ENCODE measurements at places on chromosomes 12 and 14.

- DNase-seq: no peak
These were observed 120.7 kb upstream of the TMTC2 start for GRCh38 chr12:82565966-82566365.

- no peak for DNase-seq
These were observed 148.5 kb downstream of the PLCZ1 start for GRCh38 chr12:18589316-18589715.

DNA sequence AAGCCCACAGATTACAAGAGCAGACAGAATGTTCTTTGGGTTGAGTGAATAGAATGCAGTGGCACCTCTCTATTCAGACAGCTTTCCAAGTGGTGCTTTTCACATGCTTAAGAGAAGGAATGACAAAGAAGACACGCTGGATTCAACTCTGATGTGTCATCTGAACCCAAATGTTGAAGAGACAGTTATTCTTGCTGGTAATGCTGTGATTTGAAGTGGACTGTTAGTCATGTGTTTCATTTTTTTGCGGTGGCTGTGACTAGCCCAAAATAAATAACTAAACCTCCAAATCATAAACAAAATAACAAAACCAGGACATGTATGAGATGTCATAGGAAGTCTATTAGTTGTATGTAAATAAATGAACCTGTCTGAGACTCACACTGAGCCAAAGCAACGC, 391.8 kb upstream of the PRICKLE1 start:
- no peak for DNase-seq

DNA sequence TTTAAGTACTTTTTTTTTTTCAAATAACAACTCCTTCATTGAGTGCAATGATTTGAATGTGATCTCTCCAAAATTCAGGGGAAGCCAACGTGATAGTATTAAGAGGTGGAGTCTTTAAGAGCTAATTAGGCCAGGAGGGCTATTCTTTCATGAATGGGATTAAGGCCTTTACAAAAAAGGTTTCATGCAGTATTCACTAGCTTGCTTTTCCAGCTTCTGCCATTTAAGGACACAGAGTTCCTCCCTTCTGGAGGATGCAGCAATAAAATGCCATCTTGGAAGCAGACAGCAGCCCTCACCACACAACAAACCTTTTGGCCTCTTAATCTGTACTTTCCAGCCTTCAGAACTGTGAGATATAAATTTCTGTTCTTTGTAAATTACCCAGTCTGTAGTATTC, 586.8 kb upstream of the LMO3 start:
- peak; percentile 58 for DNase-seq

- no peak for DNase-seq
These were observed 926.7 kb downstream of the DIO2 start for GRCh38 chr14:79284621-79285020.

DNA sequence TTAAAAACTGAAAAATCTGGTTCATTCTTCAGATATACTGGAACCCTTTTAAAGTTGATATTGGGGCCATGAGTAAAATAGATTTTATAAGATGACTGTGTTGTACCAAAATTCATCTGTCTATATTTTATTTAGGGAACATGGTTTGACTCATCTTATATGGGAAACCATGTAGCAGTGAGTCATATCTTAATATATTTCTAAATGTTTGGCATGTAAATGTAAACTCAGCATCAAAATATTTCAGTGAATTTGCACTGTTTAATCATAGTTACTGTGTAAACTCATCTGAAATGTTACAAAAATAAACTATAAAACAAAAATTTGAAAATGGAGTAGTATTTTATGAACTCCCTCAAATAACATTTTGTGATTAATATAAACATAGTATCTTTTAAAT, 14.2 kb downstream of the PTGER2 start:
- no peak for DNase-seq

- no peak for DNase-seq
These were observed 89.1 kb upstream of the CPSF6 start for GRCh38 chr12:69150083-69150795.

DNA sequence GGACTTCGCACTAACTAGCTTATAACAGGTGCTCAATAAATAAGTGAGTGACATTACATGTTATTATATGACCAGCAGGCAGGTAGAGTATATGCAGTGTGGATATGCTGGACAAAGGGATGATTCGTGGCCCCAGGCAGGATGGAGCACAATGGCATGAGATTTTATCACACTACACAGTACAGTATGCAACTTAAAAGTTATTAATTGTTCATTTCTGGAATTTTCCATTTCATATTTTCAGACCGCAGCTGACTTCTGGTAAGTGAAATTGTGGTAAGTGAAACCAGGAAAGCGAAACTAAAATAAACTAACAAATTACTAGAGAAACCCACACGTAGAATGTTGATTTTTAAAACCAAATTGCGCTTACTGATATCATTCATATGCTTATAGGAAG, 3.3 kb downstream of the PARP11 start:
- no peak for DNase-seq

DNA sequence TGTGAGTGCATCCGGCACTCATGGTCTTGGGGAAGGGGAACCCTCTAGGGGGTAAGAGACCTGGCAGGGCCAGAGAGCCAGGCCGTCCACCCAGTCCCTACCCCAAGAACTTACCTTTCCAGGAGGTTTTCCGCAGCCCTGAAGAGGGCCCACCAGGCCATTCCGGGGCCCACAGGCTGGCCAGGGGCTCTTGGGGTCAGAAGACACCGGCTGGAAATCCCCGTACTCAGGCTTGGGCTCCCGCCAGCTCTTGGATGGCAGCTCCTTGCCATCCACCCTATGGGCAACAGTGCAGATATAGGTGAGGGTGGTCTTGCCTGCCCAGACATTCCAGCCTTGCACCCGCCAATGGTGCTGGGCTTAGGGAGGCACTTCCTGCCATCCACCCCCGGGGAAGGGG, 34.6 kb downstream of the NCKAP5L start:
- no peak for DNase-seq

GRCh38 chr14:77556946-77557345, 58.3 kb upstream of the ISM2 start:
- no peak for DNase-seq

DNA sequence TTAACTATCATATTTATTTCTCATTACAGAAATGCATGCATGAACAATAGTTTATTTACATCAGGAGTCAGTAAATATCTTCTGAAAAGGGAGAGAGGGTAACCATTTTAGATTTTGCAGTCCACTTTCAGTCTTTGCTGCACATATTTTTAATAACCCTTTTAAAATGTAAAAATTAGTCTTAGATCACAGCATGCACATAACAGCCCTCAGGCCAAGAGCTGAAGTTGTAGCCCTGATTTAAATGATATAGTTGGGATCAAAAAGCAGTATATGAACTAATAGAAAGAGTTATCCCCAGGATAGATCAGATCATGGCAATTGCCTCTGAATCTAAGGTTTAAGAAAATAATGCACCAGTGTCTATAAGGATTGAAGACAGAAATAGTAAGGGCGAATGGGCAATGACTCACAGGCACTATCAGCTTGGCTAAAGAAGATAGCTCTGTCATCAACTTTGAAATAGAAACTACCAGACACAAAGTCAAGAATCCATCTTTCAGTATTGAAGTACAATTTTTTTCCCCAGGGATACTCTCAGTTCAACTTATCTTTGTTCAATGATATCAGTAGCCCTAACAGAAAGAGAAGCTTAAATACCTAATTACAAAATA, 13.1 kb upstream of the CLEC7A start:
- DNase-seq: no peak

- DNase-seq: peak; percentile 73
These were observed 21.8 kb upstream of the TMEM132C start for GRCh38 chr12:128245121-128245520.

DNA sequence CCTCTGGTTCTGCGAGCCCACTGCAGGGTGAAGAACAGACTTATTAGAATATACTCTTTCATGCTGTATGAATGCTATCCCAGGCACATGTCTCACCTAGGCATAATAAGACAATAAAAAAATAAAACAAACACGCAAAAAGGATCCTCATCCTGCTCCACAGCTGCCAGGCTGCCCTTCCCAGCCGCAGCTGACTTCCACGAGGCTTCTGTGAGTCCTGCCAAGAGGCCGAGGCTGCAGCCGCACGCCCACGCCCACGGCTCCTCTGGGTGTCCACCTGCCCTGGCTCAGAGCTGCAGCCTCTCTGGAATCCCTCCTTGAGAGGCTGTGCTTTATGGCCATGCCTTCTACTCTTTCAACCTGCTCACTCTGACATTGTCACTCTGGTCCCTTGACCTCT, 6.9 kb downstream of the SMIM41 start:
- no peak for DNase-seq

DNA sequence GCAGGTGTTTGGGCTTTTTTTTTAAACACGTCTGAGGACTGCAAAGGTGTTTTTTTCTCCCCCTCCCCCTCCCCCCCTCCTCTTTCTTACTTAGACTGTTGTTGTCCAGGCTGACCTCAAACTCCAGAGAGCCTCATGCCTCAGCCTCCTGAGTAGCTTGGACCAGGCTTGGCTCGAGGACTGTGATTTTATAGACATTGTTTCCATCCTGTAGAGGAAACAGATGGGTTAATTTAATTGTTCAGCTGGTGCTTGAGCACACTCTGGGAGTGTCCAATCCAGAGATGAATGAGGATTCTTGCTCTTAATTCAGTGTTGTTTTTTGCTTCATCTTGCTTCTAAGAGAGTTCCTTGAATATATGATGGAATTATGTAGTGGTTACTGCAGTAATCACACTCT, 42.1 kb downstream of the RASSF3 start:
- peak; percentile 16 for DNase-seq

GRCh38 chr12:70920251-70920851, at the start of gene PTPRR:
TSS of gene PTPRR (minus strand) at chr12:70920738. CDS start at chr12:70920390, 348 bp downstream.
- DNase-seq: peak; percentile 67

- DNase-seq: no peak
These were observed 484.3 kb downstream of the NAV3 start for GRCh38 chr12:78315028-78315427.
